Activated T-cell treated with anti-CD3 and anti-CD28 coated beads for 24 hours (primary cell): ENCODE measurements at places on chromosomes 12 and 14.

DNA sequence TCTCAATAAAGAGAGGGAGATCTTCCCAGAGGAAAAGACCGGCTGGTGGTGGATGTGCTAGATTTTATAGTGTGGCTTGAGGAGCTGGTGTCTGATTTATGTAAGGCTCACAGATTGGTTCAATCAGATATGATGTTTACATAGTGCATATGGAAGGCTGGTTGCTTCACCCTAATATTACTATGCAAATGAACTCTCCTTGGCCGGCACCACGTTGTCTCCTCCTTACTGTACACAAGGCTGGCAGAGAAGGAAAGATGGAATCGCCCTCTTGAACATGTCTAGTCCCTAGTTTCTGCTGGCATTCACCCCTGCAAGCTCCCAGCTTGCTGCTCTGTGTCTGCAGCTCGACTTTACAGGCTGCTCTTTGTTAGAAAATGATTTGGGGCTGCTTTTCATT lies 8.9 kb downstream of the FAM186A start:
- no peak for DNase-seq

GRCh38 chr14:61696753-61697318 lies 1.5 kb downstream of the HIF1A start:
- no peak for DNase-seq

GRCh38 chr14:98548071-98548686 lies 723.8 kb downstream of the BCL11B start:
- peak; percentile 45 for DNase-seq

- DNase-seq = peak; percentile 51
These were observed 37.0 kb upstream of the NT5DC3 start for GRCh38 chr12:103877934-103878510.

DNA sequence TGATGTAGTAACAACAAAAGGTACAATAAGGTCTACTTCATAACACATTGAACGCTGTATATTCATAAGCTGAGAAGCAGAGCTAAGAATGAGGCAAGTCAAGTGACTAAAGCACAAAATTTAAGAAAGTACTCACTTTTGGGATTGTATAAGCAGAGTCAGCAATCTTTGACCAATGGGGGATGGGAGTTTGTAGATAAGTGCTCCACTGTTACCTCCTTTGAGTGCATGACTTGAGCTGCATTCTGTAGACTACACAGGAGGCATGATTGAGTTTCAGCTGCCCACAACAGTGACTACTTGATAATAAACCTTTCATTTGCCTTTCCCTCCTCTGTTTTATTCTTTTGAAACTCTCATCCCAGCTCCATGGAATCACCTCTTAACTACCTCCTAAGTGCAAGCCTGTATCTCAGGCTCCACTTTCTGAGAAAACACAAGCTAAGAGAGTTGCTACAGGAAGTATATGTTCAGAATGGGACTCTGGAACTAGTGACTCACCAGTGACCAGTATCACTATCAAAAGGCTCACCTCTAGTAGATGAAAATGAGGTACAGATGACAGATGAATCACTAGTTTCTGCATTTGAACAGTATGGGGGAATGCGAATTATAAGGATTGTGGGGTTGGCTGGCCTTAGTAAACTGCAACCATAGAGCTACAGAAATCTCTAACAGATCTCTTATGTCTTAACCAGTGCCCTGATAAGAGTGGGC lies 49.2 kb downstream of the SLC35F4 start:
- no peak for DNase-seq

- DNase-seq = no peak
These were observed 145.5 kb upstream of the IGF1 start for GRCh38 chr12:102625819-102626218.

DNA sequence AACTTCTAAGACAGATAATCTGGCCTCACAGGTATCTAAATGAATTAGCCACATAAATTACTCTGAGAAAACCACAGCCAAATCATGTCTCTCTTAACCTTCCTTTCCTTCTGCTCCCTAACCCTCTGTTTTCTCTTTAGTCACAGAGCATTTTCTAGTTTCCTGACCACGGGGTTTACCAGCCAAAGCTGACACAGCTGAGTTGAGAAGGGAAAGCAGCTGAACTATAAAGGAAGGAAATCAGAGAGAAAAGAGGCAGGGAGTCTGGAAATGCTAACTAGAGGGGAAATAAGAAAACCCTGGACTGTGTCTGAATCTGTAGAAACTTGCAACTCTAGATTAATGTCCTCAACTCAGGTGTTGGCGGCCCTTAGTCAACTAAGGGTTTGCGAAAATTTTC lies 24.4 kb downstream of the ANKS1B start:
- no peak for DNase-seq

- no peak for DNase-seq
These were observed 150.2 kb upstream of the CLEC14A start for GRCh38 chr14:38405851-38406635.

GRCh38 chr12:77049767-77050353 lies 15.5 kb downstream of the E2F7 start:
- DNase-seq = no peak

DNA sequence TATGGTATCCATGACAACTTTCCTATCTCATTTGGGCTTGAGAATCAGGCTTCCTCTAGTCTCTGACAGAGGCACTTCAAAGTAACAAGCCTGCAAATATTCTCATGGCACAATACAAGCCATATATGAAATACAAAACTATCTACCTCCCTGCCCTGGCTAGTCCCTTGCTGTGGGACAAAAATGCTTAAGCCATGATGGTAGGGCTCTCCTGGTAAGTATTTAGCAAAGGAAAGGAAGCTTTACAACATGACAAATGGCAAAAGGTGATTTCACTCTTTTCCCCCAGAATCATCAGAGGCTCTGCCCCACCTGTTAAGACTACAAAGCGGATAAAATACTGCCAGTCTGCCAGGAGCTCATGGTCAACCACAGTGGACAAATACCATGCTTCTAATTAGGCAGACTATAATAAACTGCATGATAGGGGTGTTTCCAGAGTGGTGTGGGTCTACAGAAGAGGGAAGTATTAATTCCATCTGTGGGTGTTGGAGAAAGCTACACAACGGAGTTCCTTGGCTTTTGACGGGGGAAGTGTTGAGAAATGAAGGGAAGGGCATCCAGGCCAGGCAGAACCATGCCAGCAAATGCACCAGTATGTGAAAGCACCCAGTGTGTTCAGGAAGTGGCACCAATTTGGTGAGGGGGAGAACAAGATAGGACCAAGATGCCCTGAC lies 92.9 kb downstream of the SPTSSA start:
- DNase-seq = no peak

GRCh38 chr12:120216742-120217605 lies 16.1 kb upstream of the RPLP0 start:
- DNase-seq = no peak

- DNase-seq = no peak
These were observed 587.7 kb downstream of the RPL10L start for GRCh38 chr14:46063872-46064271.

DNA sequence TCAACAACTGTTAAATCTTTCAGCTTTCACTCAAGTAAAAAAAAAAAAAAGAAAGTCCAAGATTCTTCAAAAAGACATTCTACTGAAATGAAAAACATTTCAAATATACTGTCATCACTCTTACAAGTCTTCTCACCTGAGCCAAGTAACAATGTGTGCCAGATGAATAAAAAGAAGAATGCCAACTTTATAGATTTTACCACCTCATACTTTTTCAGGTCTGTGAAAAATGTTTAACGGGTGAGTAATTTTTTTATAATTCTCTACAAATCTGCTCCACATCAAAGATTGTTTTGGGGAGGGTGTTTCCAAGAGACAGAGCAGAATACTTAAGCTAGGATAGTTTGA lies 181.0 kb upstream of the BMP4 start:
- DNase-seq = no peak

DNA sequence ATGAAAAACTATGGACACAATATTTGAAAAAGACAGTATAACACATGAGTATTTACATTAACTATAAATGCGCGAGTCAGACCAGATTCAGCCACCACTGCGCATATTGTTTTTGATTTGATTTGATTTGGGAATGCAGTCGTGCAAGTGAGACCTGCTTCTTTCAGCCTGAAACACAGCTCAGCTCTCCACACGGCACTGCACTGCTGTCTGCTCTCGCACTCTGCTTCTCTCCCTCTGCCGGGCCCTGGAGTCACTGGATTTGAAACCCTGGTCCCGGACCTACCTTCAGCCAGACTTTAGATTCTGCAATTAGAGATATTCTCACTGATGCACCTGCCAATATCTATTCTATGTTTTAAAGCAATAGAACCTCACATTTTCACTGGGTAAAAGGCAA lies 143.9 kb upstream of the TMEM132C start:
- DNase-seq = no peak

- no peak for DNase-seq
These were observed 299.7 kb downstream of the ERC1 start for GRCh38 chr12:1290716-1291115.

- no peak for DNase-seq
These were observed 244.7 kb downstream of the MSRB3 start for GRCh38 chr12:65522956-65523860.

- DNase-seq = no peak
These were observed 579 bp upstream of the CLMN start for GRCh38 chr14:95320078-95320895.

DNA sequence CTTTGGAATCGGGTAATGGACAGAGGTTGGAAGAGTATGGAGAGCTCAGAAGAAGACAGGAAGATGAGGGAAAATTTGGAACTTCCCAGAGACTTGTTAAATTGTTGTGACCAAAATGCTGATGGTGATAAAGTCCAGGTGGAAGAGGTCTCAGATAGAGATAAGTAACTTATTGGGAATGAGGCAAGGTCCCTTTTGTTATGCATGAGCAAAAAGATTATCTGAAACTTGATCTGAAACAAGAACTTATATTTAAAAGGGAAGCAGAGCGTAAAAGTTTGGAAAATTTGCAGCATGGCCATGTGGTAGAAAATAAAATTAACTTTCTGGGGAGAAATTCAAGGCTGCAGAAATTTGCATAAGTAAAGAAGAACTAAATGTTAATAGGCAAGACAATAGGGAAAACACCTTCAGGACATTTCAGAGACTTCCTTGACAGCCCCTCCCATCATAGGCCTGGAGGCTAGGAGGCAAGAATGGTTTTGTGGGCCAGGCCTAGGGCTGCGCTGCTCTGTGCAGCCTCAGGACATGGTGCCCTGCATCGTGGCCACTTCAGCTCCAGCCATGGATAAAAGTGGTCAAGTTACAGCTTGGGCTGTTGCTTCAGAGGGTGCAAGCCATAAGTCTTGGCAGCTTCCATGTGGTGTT lies 425.7 kb upstream of the PRICKLE1 start:
- DNase-seq = no peak

- DNase-seq = no peak
These were observed 1.4 kb downstream of the SERPINA11 start for GRCh38 chr14:94451091-94451771.

GRCh38 chr12:11748903-11749302 lies 99.4 kb downstream of the ETV6 start:
- DNase-seq = no peak

GRCh38 chr12:122982963-122983788 lies 2.7 kb downstream of the ARL6IP4 start:
- no peak for DNase-seq

GRCh38 chr12:120928864-120929652 lies 24.9 kb upstream of the SPPL3 start:
- no peak for DNase-seq

GRCh38 chr12:113261847-113262470 lies 40.7 kb downstream of the TPCN1 start:
- DNase-seq = peak; percentile 12

DNA sequence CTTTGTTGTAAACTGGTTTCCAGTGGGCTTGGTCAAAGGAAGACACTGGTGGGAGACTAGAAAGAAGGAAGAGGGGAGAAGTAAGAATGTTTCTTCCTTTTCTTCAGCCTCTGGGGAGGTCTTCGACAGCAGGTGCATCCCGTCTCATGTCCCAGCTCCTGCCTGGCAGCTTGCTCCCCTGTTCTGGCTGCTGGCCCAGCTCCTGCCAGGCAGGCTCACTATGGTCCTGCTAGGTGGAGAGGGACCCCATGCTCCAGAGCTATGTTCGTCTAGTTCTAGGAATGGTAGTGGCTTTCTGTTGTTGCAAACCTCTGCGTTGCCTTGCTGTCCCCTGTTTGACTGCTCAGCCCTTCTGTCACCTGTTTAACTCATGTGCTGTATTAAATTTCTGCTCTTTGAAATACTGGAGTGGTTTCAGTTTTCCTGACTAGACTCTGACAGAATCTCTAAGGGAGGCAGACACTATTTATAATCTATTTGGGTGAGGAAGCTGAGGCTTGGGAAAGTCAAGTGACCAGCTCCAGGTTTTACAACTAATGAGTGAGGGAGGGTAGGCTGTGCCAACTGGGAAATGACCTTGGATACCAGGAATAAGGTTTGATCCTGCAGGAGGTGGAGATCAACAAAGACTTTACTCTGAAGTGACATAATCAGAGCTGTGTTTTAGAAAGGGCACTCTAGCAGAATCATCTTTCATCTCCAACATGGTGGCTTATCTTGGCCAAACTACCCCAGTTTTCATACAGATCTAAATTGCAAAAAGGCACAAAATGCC lies 94.7 kb upstream of the DDHD1 start:
- no peak for DNase-seq

- no peak for DNase-seq
These were observed 78.9 kb upstream of the RESF1 start for GRCh38 chr12:31880340-31880739.

DNA sequence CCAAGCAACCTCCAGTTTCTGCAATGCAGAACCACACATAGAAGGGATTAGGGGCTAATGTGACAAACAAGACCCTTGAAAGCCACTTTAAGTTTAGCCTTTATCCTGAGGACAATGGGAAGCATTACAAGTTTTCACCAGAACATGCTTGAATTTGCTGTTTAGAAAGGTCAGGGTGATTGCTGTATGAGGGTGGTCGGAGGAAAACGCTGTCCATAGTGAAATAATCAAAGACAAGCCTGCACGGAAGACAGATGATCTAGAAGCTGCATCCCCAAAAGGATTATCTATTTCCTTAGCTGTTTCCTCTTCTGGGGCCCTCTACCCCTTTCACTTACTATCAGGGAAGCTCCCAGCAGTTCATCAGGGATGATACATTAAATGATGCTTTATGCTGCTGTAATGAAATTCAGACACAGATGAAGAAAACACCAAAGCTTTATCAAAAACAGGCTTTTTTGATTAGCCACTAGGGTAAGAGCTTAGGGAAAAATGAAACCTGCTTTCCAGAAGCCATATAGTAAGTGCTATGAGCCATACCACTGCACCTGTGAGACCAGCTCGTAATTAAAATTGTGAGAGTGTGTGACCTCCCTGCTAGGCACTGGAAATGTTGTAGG lies 6.5 kb downstream of the HAL start:
- DNase-seq = no peak

- no peak for DNase-seq
These were observed 24.7 kb upstream of the OR6J1 start for GRCh38 chr14:22668863-22669262.
